ENCODE measurements at places on chromosomes 7 and 10. TPM values are rescaled to one million over a fixed set of nuclear protein-coding genes. Genes with fewer than 3 reads are reported as not detected.

Gene CAMK2B
- 0.13 TPM for total RNA-seq

Gene TMEM236
- 0.38 TPM for total RNA-seq

Gene LIPN
- not detected for total RNA-seq

Gene OR2A1
- total RNA-seq = under 0.01 TPM

Gene NPSR1
- total RNA-seq = not detected

Gene BEND7
- total RNA-seq = 4.9 TPM

Gene GPR37
- 0.13 TPM for total RNA-seq

Gene MOGAT3
- not detected for total RNA-seq

Gene PKD1L1
- 1.6 TPM for total RNA-seq

Gene NPY
- not detected for total RNA-seq

Gene FANK1
- total RNA-seq = 1.0 TPM

Gene CHAT
- total RNA-seq = not detected

Gene NKX2-3
- not detected for total RNA-seq

Gene ZNF277
- 37.0 TPM for total RNA-seq

Gene NPFFR1
- not detected for total RNA-seq

Gene HABP2
- total RNA-seq = not detected

Gene SEMA4G
- total RNA-seq = 1.5 TPM

Gene LAMB1
- total RNA-seq = 463 TPM

Gene MNX1
- under 0.01 TPM for total RNA-seq

Gene BAG3
- 4.9 TPM for total RNA-seq

Gene PCLO
- total RNA-seq = 3.0 TPM

Gene FAM237B
- total RNA-seq = not detected

Gene NRP1
- 65.0 TPM for total RNA-seq

Gene CCL24
- not detected for total RNA-seq

Gene TEX47
- total RNA-seq = not detected

Gene CALML3
- not detected for total RNA-seq

Gene TMEM213
- not detected for total RNA-seq

Gene CACNA2D1
- 7.8 TPM for total RNA-seq

Gene CNNM2
- 1.2 TPM for total RNA-seq

Gene CDHR1
- 0.25 TPM for total RNA-seq

Gene SAMD9
- 11.3 TPM for total RNA-seq

Gene GPNMB
- not detected for total RNA-seq

Gene ZNF804B
- total RNA-seq = not detected

Gene CALN1
- total RNA-seq = 0.89 TPM

Gene DNAH11
- total RNA-seq = 0.13 TPM

Gene ABCA13
- not detected for total RNA-seq

Gene TCAF2
- 7.3 TPM for total RNA-seq

Gene COMMD3
- total RNA-seq = 24.7 TPM

Gene OGDHL
- total RNA-seq = 1.0 TPM
